ENCODE measurements at places on chromosomes 13 and 19.
A peak's percentile ranks its signal among the peaks of the same experiment; 100 is the strongest.

GRCh38 chr13:111389621-111390521 is 69.4 kb downstream of the TEX29 start:
- no peaks in the 10 kb centered on the region for H3K4me1 ChIP-seq
- no peak overlapping the region for H3K27ac ChIP-seq

DNA sequence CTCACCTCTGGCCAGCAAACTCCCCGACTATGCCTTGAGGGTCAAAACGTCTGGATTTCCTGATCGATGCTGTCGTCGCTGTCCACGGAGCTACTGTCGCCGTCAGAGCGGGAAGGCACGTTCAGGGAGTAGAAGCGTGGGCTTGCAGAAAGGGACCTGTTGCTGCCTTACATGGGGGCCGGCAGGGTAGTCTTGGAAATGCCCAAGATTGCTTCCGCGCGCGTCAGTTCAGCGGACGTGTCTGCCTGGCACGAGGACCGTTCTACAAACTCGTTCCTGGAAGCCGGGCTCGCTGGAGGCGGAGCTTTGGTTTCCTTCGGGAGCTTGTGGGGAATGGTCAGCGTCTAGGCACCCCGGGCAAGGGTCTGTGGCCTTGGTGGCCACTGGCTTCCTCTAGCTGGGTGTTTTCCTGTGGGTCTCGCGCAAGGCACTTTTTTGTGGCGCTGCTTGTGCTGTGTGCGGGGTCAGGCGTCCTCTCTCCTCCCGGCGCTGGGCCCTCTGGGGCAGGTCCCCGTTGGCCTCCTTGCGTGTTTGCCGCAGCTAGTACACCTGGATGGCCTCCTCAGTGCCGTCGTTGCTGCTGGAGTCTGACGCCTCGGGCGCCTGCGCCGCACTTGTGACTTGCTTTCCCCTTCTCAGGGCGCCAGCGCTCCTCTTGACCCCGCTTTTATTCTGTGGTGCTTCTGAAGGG is 15.4 kb downstream of the RB1 start:
- DNase-seq, result no peak
- no peak overlapping the region for H3K4me3 ChIP-seq
- H3K36me3 ChIP-seq, result peaks cover 56% of the 10 kb centered on the region

- DNase-seq, result no peak
- peaks cover 16% of the 10 kb centered on the region for H3K27me3 ChIP-seq
- peaks cover 7% of the 10 kb centered on the region for H3K36me3 ChIP-seq
- no peak overlapping the region for H3K4me3 ChIP-seq
Measured at GRCh38 chr19:45071969-45072790, 4.1 kb downstream of the ZNF296 start.

- no peak overlapping the region for H3K4me3 ChIP-seq
- no peak overlapping the region for H3K27ac ChIP-seq
- H3K36me3 ChIP-seq, result no peaks in the 10 kb centered on the region
Measured at GRCh38 chr13:37968555-37968954, 99.0 kb upstream of the TRPC4 start.

GRCh38 chr13:114131583-114132418 is 622 bp downstream of the RASA3 start:
- no peaks in the 10 kb centered on the region for H3K36me3 ChIP-seq
- H3K4me1 ChIP-seq, result peaks cover 21% of the 10 kb centered on the region
- peak; percentile 42 for DNase-seq
- peak overlapping the region; percentile 88 for H3K27ac ChIP-seq
- peak overlapping the region; percentile 90 for H3K4me3 ChIP-seq

GRCh38 chr19:35908973-35909683 is 1.0 kb upstream of the TYROBP start:
- no peak for DNase-seq
- no peak overlapping the region for H3K4me3 ChIP-seq
- H3K27ac ChIP-seq, result no peak overlapping the region
- peaks cover 8% of the 10 kb centered on the region for H3K27me3 ChIP-seq
- no peaks in the 10 kb centered on the region for H3K36me3 ChIP-seq

DNA sequence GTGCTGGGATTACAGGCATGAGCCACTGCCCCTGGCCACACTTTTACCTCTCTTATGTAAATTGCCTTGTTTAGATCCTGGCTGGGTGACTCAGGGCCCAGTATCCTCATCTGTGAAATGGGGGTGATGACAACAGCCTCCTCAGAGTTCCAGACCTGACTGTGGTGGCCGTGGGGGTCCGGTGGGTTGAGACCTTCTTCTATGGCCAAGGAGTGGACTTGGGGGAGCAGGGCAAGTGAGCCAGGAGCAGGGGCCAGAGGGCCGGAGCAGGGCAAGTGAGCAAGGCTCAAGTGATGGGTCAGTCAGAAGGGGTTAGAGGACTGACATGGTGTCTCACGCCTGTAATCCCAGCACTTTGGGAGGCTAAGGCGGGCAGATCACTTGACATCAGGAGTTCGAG is 28.7 kb upstream of the ADGRE5 start:
- H3K27me3 ChIP-seq, result peaks cover 8% of the 10 kb centered on the region
- H3K27ac ChIP-seq, result no peak overlapping the region
- peaks cover 4% of the 10 kb centered on the region for H3K4me1 ChIP-seq
- H3K4me3 ChIP-seq, result no peak overlapping the region
- DNase-seq, result no peak

- DNase-seq, result no peak
- no peaks in the 10 kb centered on the region for H3K36me3 ChIP-seq
- H3K4me1 ChIP-seq, result peaks cover 20% of the 10 kb centered on the region
- no peak overlapping the region for H3K27ac ChIP-seq
Measured at GRCh38 chr13:32028711-32029110, 2.9 kb upstream of the FRY start.

GRCh38 chr13:51632591-51633362 is 48.5 kb downstream of the WDFY2 start:
- peak overlapping the region; percentile 12 for H3K4me3 ChIP-seq
- peaks cover 35% of the 10 kb centered on the region for H3K4me1 ChIP-seq
- H3K36me3 ChIP-seq, result no peaks in the 10 kb centered on the region
- no peaks in the 10 kb centered on the region for H3K27me3 ChIP-seq
- no peak for DNase-seq

DNA sequence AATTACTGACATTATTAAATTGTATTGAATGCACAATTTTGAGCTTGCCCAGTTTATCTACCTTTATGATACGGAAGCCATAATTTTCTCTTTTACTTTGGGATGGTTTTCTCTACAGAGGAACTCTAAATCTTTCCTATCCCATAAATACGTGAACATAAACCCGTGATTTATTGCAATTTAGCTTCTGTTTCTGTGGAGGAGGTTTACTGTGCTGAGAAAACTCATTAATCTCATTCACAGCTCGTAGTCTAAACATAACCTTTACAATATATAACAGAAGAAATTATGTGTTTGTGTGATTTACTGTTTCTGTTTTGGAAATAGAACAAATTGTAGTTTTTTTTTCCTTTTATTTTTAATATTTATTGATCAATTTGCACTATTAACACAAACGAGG is 207.1 kb upstream of the PCDH9 start:
- no peak for DNase-seq
- H3K36me3 ChIP-seq, result no peaks in the 10 kb centered on the region
- H3K27ac ChIP-seq, result no peak overlapping the region
- H3K4me1 ChIP-seq, result no peaks in the 10 kb centered on the region

DNA sequence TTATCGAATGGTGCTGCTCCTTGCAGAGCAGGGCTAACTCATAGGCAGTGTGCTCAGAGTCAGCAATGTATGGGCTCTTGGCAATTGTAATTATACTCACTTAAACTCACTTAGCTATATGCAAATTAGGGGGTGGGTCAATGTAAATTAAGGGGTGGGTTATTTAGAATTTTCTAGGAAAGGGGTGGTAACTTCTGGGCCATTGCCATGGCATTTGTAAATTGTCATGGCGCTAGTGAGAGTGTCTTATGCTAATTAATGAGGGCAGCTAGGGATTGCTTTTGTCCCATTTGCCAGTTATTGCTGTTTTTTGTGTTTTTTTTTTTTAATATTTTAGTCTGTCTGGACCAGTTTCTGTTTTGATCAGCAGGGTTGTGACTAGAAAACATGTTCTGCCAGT is 68.4 kb downstream of the DIAPH3 start:
- H3K27ac ChIP-seq, result no peak overlapping the region
- no peak for DNase-seq
- H3K27me3 ChIP-seq, result no peaks in the 10 kb centered on the region
- H3K36me3 ChIP-seq, result no peaks in the 10 kb centered on the region
- no peak overlapping the region for H3K4me3 ChIP-seq
- peaks cover 9% of the 10 kb centered on the region for H3K4me1 ChIP-seq

DNA sequence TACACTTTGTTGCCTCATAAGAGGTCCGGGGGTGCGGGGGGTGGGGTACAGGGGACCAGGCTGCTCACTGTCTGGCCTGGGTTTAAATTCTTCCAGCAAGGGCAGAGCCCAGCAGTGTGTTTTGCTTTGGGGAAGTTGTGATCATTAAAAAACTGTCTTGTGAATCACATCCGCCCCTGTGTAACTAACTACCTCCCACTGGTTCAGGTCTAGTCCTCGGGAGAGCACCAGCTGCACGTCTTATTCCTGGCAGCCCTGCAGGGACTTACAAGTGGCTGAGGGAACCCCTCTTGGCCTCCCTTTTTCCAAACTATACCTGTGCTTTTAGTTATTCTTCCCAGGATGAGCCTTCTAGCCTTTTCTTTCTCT is 127.5 kb downstream of the SIPA1L3 start:
- peaks cover 44% of the 10 kb centered on the region for H3K4me1 ChIP-seq
- DNase-seq, result no peak
- no peak overlapping the region for H3K4me3 ChIP-seq
- no peaks in the 10 kb centered on the region for H3K27me3 ChIP-seq
- no peak overlapping the region for H3K27ac ChIP-seq

- H3K36me3 ChIP-seq, result no peaks in the 10 kb centered on the region
- DNase-seq, result no peak
- H3K27ac ChIP-seq, result no peak overlapping the region
- peaks cover 35% of the 10 kb centered on the region for H3K4me1 ChIP-seq
- H3K27me3 ChIP-seq, result no peaks in the 10 kb centered on the region
Measured at GRCh38 chr13:81304121-81304659, 963.3 kb upstream of the SPRY2 start.

DNA sequence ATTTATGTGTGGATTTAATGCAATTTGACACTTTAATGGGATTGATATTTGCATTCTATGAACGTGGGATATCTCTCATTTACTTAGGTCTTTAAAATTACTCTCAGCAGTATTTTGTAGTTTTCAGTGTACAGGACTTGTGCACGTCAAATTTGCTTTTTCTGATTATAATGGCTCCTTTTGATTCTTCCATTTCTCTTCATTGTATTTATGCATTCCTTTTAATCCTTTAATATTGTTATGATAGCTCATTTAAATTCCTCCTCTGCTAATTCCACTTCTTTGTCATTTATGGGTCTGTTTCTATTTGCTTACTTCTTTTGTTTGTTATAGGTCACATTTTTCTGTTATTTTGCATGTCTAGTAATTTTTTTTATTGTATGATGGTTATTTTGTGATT is 226.6 kb downstream of the ATP8A2 start:
- H3K27ac ChIP-seq, result no peak overlapping the region
- H3K36me3 ChIP-seq, result no peaks in the 10 kb centered on the region

DNA sequence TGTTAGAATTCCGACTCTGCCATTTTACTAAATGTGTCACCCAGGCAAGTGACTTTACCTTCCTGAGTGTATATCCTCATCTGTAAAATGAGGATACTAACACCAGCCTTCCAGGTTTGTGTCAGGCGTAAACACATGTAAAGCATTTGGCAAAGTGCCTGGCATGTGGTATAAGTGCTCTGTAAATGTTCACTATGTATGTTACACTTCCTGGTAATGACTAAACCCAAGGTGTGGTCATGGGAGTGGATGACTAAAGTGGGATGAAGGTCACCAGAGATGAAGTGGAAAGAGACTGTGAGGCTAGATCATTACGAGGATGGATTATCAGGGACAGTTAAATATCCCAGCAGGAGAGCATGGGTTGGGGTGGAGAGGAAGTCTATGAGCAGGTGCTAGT is 25.6 kb downstream of the DEDD2 start:
- no peak for DNase-seq
- peaks cover 3% of the 10 kb centered on the region for H3K36me3 ChIP-seq
- H3K27me3 ChIP-seq, result peaks cover 32% of the 10 kb centered on the region
- no peak overlapping the region for H3K27ac ChIP-seq
- H3K4me3 ChIP-seq, result no peak overlapping the region
- H3K4me1 ChIP-seq, result no peaks in the 10 kb centered on the region

DNA sequence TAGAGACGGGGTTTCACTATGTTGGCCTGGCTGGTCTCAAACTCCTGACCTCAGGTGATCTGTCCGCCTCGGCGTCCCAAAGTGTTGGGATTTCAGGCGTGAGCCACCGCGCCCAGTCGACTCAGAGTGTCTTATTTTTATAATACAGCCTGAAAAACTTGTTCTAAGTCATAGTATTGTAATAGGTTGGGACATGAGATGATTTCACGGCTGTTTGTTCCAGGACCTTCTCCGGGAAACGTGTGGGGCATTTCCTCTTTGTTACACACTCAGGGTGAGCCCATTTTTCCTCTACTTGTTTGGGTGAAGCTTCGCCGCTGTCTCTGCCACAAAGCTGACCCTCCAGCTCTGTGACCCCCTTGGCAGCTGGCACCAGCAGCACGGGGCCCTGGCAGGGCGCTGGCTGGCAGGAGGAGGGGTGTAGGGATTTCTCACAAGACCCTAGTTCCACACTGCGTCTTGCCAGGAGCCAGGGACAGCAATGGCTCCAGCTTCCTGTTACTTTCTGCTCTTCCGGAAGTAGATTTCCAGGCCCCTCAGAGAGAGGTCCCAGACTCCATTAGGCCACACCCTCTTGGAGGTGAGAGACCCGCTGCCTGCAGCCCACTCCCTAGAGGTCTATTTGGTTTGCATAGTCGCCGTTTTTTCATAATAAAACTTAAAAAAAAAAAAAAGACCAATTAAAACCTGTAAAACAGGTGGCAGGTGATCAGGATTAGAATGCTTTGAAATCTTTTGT is 15.6 kb downstream of the FGF21 start:
- peaks cover 8% of the 10 kb centered on the region for H3K27me3 ChIP-seq
- no peaks in the 10 kb centered on the region for H3K4me1 ChIP-seq
- no peak for DNase-seq
- no peak overlapping the region for H3K27ac ChIP-seq

GRCh38 chr13:67136157-67136556 is 94.0 kb downstream of the PCDH9 start:
- no peaks in the 10 kb centered on the region for H3K27me3 ChIP-seq
- H3K4me1 ChIP-seq, result peaks cover 4% of the 10 kb centered on the region
- H3K4me3 ChIP-seq, result no peak overlapping the region
- H3K27ac ChIP-seq, result no peak overlapping the region
- DNase-seq, result no peak

DNA sequence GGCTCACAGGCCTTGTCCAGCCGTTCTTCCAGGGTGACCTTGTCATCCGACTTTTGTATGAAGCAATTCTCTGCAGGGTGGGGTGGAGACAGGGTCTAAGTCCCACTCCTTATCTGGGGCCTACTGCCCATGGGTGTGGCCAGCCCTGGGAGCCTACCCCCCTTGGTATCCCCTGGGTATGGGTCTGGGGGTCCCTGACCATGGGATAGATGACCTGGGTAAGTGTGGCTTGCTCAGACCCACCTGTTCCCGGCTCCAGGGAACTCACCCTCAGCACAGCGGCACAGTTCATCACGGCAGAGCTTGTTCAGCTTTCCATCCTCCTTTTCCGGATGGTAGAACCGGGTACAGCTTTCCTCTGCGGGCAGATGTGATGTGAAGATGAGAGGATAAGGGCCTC is 9.2 kb upstream of the TNFSF14 start:
- H3K27ac ChIP-seq, result no peak overlapping the region
- H3K27me3 ChIP-seq, result peaks cover 18% of the 10 kb centered on the region
- DNase-seq, result no peak

GRCh38 chr13:106562301-106562700 is 5.6 kb downstream of the ARGLU1 start:
- no peak for DNase-seq
- peaks cover 56% of the 10 kb centered on the region for H3K4me1 ChIP-seq
- peaks cover 18% of the 10 kb centered on the region for H3K36me3 ChIP-seq
- H3K4me3 ChIP-seq, result no peak overlapping the region
